ENCODE measurements at places on chromosomes 6 and 20. TPM values are rescaled to one million over a fixed set of nuclear protein-coding genes. Genes with fewer than 3 reads are reported as not detected.
A peak's percentile ranks its signal among the peaks of the same experiment; 100 is the strongest.

DNA sequence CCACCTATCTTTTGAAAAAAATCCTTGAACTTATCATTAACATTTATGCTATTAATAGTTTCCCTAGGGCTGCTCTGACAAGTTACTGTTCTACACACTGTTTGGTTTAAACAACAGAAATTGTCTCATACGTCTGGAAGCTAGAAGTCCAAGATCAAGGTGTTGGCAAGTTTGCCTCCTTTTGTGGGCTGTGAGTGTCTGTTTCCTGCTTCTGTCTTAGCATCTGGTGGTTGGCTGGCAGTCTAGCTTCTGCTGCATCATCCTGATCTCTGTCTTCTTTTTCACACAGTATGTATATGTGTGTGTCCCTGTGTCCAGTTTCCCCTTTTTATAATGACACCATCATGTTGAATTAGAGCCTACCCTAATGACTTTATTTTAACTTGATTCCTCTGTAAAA is 154.8 kb downstream of the RPS12 start:
- peak; percentile 32 for DNase-seq
- peaks cover 5% of the 10 kb centered on the region for H3K4me1 ChIP-seq
- H3K36me3 ChIP-seq = no peaks in the 10 kb centered on the region
- H3K4me3 ChIP-seq = no peak overlapping the region
- no peak overlapping the region for H3K27ac ChIP-seq

- no peaks in the 10 kb centered on the region for H3K4me1 ChIP-seq
- H3K36me3 ChIP-seq = no peaks in the 10 kb centered on the region
- DNase-seq = peak; percentile 30
These were observed 38.4 kb upstream of the PRIM2 start for GRCh38 chr6:57279013-57279412.

DNA sequence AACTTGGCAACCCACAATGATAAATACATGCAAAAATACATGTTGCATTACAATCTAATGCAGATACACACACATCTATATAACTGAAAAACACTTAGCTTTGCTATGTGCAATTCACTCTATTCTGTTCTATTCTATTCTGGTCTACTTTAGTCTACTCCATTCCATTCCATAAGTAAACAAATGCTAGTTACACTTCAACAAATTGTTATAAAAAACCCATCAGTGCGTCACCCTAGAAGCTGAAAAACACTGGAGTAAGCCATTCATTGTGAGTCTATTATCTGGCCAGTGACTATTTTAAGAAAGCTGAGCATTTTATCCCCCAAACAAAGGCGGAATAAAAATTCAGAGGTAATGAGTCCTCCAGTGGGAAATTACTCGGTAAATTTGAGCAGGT is 315.7 kb upstream of the EPHA7 start:
- H3K27ac ChIP-seq = no peak overlapping the region
- H3K36me3 ChIP-seq = no peaks in the 10 kb centered on the region
- H3K4me1 ChIP-seq = no peaks in the 10 kb centered on the region
- no peaks in the 10 kb centered on the region for H3K27me3 ChIP-seq

DNA sequence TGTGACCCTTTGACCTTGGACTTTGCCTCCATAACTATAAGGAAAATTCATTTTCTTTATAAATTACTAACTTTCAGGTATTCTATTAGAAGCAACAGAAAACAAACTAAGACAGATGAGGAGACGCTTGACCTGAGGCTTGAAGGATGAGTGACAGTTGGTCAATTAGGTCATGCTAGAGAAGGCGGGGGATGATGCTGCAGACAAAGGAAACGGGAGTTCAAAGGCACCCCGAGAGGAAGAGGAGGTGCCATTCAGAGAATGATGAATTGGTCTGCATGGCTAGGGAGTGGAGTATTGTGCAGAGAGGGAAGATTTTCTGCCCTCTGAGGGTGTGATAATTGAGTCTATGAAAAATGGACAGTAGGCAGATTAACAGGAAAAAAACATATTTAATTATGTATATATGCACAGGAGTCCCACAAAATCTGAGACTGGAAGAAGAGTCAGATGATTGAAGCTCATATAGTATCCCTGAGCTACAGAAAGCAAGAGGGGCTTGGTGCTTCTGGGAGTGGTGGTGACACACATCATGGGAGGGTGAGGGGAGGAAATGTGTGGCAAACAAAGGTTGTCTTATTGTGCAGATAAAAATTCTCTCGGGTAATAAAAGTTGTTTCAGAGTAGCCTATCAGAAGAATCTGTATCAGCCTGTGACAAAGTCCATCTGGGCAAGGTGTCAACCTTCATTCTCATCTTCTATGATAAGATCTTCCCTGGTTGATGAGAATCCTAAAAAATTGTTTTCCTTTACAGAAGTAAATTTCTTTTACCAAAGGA is 20.4 kb upstream of the FUCA2 start:
- peaks cover 10% of the 10 kb centered on the region for H3K4me1 ChIP-seq
- H3K36me3 ChIP-seq = no peaks in the 10 kb centered on the region
- H3K4me3 ChIP-seq = no peak overlapping the region
- DNase-seq = no peak
- no peaks in the 10 kb centered on the region for H3K27me3 ChIP-seq

DNA sequence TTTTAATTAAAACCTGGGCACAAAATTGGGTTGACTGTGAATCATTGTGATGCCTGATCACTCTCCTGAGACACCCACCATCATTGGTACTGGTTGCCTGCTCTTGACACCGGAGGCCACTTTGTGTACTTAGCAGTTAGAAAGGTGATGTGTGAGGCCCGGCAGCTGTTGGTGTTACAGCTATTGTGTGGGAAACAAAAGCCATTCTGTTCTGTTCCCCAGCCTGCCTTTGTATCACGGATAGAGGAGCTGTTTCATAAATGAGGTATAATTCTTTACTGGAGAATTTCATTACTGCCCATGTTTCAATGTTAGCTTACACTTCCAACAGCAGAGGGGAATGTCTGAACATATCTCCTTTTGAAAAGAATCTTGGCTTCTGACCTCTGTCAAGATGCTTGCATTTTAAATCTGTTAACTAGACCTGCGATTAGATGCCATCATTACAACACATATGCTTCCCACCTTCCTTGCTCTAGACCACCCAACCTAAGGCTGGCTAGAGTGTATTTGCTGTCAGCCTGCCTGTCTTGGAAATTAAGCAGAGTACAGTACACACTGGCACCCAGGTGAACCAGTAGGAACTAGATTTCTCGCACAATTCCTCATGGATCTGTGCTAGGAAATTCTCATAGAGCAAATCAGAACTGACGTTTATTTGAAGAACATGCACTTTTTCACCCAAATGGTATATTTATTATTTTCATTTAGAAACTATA is 142.4 kb upstream of the INSM1 start:
- H3K4me1 ChIP-seq = no peaks in the 10 kb centered on the region
- no peaks in the 10 kb centered on the region for H3K36me3 ChIP-seq
- no peaks in the 10 kb centered on the region for H3K27me3 ChIP-seq
- no peak overlapping the region for H3K4me3 ChIP-seq
- DNase-seq = peak; percentile 47

The SRSF12 gene
- total RNA-seq = not detected

The PACSIN1 gene
- not detected for total RNA-seq

The IPCEF1 gene
- under 0.01 TPM for total RNA-seq

The BMP7 gene
- 1.8 TPM for total RNA-seq

The ZNF391 gene
- total RNA-seq = 0.87 TPM

The BPIFB4 gene
- total RNA-seq = not detected

- H3K4me3 ChIP-seq = no peak overlapping the region
- H3K4me1 ChIP-seq = no peaks in the 10 kb centered on the region
- no peak overlapping the region for H3K27ac ChIP-seq
- DNase-seq = no peak
These were observed 324.1 kb upstream of the GJE1 start for GRCh38 chr6:141808662-141809061.

GRCh38 chr20:13068336-13068735 is 59.6 kb downstream of the SPTLC3 start:
- no peaks in the 10 kb centered on the region for H3K4me1 ChIP-seq
- H3K27ac ChIP-seq = no peak overlapping the region
- DNase-seq = peak; percentile 64
- H3K27me3 ChIP-seq = no peaks in the 10 kb centered on the region
- no peak overlapping the region for H3K4me3 ChIP-seq
- no peaks in the 10 kb centered on the region for H3K36me3 ChIP-seq

The SCRT2 gene
- not detected for total RNA-seq

GRCh38 chr6:112504621-112505020 is 157.5 kb downstream of the RFPL4B start:
- no peaks in the 10 kb centered on the region for H3K36me3 ChIP-seq
- no peak for DNase-seq
- no peak overlapping the region for H3K27ac ChIP-seq
- H3K4me1 ChIP-seq = no peaks in the 10 kb centered on the region
- H3K27me3 ChIP-seq = no peaks in the 10 kb centered on the region

DNA sequence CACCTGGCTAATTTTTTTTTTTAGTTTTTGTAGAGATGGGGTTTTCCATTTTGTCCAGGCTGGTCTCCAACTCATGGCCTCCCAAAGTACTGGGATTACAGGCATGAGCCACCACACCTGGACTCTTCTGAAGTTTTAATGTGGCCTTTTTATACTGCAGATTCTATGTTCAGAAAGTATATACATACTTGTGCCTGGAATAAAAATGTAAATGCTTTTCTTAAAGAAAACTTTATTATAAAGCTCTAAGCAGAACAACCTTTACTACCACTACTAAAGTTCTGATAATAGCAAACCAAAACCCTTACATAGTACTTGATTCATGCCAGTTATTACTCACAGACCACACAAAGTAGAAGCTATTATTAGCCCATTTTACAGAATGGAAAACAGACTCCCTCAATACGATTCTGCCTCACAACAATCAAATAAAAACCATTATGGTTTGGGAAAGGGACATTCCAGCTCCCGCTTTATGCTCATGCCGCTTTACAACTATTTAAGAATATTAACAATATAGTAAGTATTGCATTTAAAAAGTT is 5.3 kb downstream of the PHIP start:
- H3K4me3 ChIP-seq = no peak overlapping the region
- H3K36me3 ChIP-seq = no peaks in the 10 kb centered on the region
- no peak overlapping the region for H3K27ac ChIP-seq
- DNase-seq = no peak
- peaks cover 14% of the 10 kb centered on the region for H3K4me1 ChIP-seq

- H3K36me3 ChIP-seq = peaks cover 90% of the 10 kb centered on the region
- H3K27ac ChIP-seq = peak overlapping the region; percentile 63
- H3K4me1 ChIP-seq = peaks cover 75% of the 10 kb centered on the region
- H3K4me3 ChIP-seq = no peak overlapping the region
- no peak for DNase-seq
- no peaks in the 10 kb centered on the region for H3K27me3 ChIP-seq
These were observed 41.2 kb downstream of the TRAF3IP2 start for GRCh38 chr6:111564482-111564945.

The PHACTR3 gene
- 3.7 TPM for total RNA-seq

DNA sequence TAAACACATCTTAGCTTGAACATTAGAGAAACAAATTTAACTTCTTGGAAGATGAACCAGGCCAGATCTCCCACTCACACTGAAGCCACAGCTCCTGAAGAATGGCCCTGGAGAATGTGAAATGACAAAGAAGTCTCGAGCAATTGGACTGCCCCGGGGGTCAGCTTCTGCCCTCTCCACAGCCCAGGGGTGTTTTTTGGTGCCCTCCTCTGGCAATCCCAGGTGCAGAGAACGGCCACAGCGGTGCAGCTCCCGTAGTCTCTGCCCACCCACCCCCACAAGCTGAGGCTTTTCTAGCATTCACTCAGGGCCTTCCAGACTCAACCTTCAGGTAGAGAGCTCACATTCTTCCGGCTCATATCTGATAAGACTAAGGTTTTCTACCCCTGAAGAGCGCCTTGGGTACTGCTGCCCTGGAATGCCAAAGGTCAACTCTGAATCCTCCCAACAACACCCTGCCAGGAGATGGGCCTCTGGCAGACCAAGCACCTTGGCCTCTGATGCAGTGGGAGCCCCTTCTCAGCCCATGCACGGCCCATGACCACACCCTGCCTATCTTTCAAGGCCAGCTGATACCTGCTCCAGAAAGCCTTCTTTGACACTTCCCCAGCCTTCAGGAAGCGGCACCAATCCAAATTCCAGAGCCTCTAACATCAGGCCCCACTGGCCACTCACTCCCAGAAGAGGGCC is 208.3 kb downstream of the SYNDIG1 start:
- no peak overlapping the region for H3K4me3 ChIP-seq
- no peak for DNase-seq
- H3K36me3 ChIP-seq = no peaks in the 10 kb centered on the region
- H3K27ac ChIP-seq = no peak overlapping the region

DNA sequence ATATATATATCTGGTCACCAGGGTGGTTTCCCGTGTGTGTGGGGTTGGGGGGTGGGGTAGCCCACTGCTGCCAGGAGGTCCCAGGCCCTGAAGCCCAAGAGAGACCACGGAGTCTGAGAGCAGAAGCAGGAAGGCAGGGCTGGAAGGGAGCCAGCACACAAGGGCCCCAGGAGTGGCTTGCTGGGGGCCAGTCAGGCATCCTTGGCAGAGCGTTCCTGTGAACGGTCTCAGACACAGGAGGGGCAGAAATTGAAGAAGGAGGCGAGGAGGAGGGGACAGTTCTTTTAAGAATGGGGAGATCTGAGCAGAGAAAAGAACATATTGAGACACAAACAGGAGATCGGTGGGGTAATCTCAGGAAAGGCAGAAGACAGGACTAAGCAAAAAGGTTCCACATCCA is 1.9 kb upstream of the EBF4 start:
- H3K27ac ChIP-seq = no peak overlapping the region
- H3K36me3 ChIP-seq = no peaks in the 10 kb centered on the region
- H3K4me1 ChIP-seq = peaks cover 16% of the 10 kb centered on the region
- peaks cover 54% of the 10 kb centered on the region for H3K27me3 ChIP-seq

DNA sequence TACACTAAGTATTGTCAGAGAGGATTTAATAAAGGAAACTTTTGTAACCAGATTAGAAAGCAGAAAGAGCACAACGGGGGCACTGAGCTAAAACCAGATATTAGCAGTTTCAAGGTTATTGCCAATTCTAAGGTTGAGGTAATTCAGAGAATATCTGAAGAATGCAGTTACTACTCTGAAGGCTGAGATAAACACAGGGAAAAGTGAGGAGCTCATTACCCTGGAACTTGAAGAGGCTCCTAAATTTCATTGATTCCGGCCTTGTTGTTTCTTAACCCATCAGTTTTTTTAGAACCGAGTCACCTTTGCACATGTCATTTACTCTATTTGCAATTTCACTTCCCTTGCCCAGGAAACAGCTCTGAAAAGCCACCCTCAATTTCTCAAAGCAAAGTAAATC is 72.4 kb upstream of the BTBD3 start:
- no peak for DNase-seq
- no peak overlapping the region for H3K27ac ChIP-seq
- no peak overlapping the region for H3K4me3 ChIP-seq
- no peaks in the 10 kb centered on the region for H3K27me3 ChIP-seq

The HFE gene
- total RNA-seq = 7.5 TPM

The SMPDL3A gene
- 14.6 TPM for total RNA-seq

- H3K27me3 ChIP-seq = no peaks in the 10 kb centered on the region
- no peaks in the 10 kb centered on the region for H3K4me1 ChIP-seq
- peak; percentile 66 for DNase-seq
- no peaks in the 10 kb centered on the region for H3K36me3 ChIP-seq
These were observed 151.4 kb upstream of the LAMA2 start for GRCh38 chr6:128731249-128732165.
